ENCODE measurements at places on chromosomes 16 and 17.

DNA sequence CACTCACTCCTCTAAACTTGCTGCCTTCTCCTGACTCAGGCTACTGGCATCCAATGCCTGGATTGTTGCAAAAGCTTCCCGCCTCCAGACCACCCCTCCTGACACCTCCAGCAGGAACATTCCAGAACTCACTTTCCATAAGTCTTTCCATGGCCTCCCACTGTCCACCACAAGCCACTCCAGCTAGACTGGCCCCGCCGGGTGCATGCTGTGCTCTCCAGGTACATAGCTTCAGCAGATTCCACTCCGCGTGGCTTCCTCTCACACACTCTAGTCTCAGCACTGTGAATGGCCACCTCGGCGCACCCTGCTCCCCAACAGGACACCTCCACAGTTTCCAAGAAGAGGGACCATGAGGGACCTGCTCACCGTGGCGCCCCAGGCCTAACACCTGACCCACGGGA lies 25.9 kb upstream of the FAAP100 start:
- no peak for DNase-seq

DNA sequence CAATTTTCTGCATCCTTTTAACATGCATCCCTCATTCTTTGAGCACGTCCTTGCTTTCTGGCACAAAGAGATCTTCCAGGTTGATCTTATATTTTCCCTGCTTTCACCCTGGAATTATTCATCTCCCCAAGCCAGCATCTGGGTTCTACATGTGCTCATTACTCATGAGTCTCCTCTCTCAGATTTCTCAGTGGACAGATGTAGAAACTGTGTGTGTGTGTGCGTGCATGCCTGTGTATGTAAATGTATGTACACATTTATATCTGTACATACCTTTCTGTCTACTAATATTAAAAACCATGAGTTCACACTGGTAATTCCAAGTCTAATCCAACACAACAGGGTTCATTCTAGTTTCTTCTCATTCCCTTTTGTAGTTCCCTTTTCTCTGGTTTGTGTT lies 41.9 kb upstream of the NSRP1 start:
- no peak for DNase-seq

GRCh38 chr16:57566436-57566835 lies 24.0 kb downstream of the ADGRG5 start:
- no peak for DNase-seq

GRCh38 chr16:19555938-19556771 lies 652 bp downstream of the VPS35L start:
- peak; percentile 11 for DNase-seq

GRCh38 chr16:75252946-75253911 lies 1.8 kb upstream of the BCAR1 start:
- no peak for DNase-seq

DNA sequence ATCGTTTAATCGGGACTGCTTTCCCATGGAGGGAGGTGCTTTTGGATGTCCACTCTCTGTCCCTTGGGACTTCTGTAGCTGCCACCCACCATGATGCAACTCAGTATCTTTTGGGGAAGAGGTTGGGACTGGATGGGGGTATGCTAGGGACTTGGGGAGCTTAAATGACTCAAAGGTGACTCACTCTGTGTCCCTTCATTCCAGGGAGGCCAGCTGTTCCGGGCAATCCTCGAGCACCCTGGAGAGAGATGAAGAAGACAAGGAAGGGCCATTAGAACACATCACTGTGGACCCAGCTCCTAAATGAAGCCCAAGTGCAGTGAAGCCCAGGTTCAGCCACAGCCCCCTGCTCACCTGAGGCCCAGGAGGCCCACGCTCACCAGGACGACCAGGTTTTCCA lies 4.6 kb downstream of the COL1A1 start:
- DNase-seq, result no peak

DNA sequence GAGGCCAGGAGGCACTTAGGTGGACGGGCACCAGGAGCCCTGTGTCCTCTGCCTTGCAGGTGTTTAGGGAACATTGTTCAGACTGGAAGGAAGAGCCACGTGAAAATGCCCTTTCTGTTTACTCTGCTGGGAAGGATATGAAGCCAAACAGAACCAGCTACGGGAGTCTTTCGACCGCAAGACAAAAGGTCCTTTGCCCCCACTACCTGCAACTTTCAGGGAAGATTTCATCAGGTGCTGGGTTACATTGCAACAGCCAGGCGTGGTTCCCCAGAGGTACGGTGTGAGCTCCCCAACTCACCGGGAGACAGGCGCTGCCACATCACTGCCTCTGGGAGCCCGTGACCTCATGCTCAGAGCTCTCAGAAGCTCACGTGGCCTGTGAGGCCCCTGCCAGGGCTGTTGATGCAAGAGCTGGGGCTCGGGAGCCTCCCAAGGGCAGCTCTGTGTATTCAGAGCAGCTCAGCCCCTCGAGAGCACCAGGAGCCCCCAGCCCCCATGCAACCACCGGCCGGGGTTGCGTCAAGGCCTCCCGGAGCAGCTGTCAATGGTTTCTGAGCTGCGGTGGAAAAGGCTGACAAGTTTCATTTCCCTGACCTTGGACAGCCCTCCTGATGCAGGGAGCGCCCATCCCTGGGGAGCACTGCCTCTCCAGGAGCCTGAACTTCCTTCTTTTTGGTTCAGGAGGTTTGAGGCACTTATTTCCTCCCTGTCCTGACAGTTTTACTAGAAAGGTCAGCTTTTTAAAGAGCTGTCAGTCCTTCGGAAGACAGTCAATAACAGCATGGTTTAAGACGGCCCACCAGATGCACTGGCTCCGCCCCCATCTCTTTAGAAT lies 42.1 kb downstream of the TBC1D16 start:
- peak; percentile 80 for DNase-seq

DNA sequence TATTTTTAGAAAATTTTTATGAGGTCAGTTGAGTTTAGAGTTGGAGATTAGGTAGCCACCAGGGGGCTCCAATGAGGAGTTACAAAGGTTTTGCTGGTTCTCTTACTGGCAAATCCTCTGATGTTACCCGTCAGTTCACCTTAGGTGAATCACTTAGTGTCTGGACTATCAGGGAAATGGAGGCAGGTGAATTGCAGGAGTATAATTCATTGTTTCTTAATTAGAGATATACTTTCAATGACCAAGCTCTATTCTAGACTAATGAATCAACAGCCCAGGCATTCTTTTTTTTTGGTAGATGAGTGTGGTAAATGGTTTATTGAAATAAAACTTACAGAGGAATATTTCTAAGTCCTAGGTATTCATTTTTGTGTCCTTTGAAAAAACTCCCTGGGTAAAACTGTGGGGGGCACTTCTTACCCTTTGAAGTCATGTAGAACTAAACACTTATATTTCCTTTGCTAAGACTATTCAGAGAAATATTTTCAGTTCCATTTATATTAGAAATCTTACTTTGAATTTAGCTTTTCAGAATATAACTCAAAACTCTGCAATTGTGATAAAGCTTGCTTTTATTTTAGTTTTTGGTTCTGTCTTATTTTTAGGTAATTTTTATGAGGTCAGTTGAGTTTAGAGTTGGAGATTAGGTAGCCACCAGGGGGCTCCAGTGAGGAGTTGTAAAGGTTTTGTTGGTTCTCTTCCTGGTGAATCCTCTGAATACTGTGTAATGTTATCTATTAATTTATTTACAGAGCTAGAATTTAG lies 17.7 kb downstream of the PSMD11 start:
- DNase-seq, result peak; percentile 63

GRCh38 chr16:68607443-68607842 lies 37.7 kb upstream of the CDH3 start:
- DNase-seq, result no peak

DNA sequence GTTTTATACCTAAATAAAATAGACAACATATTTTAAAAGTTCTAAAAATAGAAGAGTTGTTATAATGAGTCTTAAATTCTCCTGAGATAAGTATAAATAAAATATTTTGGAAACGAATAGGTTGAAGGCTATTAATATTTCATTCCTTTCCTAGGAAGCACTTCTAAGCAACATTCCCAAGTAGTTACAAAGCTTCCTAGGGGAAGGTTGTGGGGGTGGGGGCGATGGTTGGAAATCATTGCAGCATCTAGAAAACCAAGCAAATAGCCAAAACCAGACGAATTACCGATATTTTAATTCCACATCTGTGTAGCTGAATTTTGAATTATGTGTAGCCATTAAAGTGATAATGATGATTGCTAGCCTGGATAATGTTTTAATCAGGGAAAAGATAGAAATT lies 26.9 kb downstream of the PTRH2 start:
- DNase-seq, result no peak

DNA sequence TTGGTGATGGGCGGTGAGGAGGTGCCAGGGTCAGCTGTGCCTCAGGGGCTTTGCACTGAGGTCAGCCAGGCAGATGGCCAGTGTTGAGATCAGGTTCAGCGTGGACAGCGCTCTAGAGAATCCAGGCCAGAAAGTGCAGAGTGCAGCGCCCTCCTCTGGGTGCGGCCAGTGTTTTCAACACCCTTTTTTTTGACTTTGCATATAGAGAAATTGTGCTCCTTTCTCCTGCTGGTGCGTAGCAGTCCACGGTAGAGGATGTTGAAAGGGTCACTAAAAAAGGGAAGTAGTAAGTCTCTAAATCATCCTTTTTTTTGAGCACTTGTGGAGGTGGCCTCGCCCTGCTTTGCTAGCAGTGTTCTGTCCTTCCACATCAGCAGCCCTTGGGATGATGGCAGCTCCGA lies 53.9 kb downstream of the BANP start:
- no peak for DNase-seq

DNA sequence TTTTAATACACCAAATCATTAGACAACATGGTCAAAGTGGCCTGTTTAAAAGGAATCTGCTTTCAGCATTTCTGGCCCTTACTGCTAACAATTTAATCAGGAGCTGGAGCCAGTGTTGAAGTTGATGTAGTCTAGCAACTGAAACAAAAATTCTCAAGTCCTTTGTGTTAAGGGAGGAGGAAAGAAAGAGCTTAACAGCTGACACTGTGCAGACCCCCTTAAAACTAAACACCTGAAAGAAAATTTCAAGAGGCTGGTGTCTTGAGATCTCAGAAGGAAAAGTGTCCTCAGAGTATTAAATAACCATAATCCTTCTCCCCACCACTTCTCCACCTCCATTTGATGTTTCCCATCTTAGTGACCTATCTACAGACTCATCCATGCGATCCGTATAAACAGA lies 232.1 kb downstream of the FTO start:
- DNase-seq, result no peak

- DNase-seq, result no peak
These were observed 75.7 kb upstream of the KSR1 start for GRCh38 chr17:27380551-27380950.

GRCh38 chr16:31352376-31353115 lies 2.4 kb upstream of the ITGAX start:
- DNase-seq, result no peak

- no peak for DNase-seq
These were observed 14.1 kb upstream of the MRTFB start for GRCh38 chr16:14056970-14057369.

DNA sequence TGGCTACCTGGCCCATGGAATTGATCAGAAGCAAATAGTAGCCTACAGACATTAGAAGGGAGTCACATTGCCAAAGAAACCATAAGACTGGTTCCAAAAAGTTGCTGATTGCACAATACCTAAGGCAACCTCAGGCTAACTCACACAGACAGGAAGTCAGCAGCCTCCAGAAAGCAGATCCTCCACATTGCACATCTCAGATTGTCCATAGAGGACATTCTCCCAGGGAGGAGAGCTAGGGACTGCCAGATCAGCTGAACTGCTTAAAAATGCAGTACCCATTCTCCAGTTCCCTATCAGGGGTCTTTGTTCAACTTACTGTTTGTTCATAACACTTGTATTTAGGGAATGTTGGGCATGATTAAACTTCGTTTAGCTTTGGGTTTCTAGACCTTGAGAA lies 4.2 kb downstream of the CCL3 start:
- DNase-seq, result no peak

- DNase-seq, result no peak
These were observed 105.8 kb upstream of the ADAMTS18 start for GRCh38 chr16:77540646-77541045.

DNA sequence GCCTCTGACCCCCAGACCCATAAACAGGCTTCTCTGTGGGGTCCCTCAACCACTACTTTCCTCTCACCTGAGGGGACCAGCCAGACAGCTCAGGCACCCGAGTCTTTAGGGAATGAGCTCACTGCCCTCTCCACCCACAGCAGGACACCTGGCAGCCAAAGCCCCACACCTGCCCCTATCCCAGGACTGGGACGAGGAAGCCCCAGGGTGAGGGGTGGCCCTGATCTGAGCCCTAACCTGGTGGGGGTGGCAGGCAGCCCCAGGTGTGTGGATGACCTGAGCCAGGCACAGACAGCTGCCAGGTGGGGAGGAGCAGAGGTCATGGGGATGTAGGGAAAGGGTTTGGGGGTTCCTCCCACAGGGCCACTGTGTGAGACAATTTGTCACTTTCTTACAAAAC lies 1.7 kb upstream of the TEX19 start:
- DNase-seq, result no peak

GRCh38 chr17:71071837-71072236 lies 902.5 kb downstream of the KCNJ2 start:
- DNase-seq, result no peak

DNA sequence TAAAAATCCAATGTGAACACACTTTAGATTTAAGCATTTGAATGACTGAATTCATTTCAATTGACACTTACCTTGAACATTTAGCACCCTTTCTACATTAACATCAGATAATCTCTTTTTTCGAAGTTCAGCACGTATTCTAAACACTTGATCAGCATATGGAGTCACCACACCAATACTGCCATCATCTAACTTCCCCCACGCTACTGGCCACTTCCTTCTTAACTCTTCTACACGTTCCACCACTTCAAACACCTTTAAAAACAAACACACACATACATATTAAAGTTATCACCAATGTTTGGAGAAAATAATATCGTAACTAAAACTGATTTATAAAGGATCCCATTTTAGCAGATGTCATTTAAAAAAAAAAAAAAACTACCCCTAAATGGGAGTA lies 93.5 kb downstream of the CACNG1 start:
- no peak for DNase-seq

GRCh38 chr17:45841186-45841585 lies 3.5 kb upstream of the SPPL2C start:
- no peak for DNase-seq

DNA sequence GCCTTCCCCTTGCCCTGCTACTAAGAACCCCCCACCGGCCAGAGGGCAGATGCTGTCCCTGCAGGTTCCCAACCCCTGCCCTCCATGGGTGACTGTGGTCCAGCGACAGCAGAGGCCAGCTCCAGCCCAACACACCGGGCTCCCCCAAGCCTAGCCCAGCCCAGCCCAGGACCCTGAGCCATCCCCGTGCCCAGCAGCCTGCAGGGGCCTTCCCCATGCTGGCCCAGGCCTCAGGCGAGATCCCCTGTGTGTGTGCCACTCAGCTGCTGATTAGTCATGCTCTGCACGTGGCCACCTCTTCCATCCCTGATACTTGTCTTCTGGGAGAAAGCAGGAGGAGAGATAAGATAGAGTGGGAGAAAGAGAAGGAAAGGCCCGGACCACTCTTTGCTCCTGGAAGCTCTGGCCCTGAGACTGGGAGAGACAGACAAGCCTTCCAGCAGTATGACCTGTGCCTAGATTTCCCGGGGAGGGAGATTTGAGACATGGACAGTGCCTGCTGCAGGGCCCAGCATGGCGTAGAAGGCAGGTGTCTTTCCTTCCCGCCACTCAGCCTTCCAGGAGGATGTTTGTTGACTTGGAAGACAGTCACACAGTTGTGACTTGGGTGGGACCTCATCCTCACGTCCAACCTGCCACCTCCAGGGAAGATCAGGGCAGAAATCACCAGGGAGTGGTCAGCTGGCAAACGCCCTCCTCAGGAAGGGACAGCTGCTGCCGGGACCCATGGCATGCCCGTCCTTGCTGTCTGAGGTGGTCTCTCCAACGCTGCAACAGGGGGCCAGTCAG lies 41.3 kb upstream of the RASD1 start:
- DNase-seq, result peak; percentile 22

GRCh38 chr16:53971616-53972015 lies 267.7 kb downstream of the FTO start:
- no peak for DNase-seq
